ENCODE measurements at places on chromosomes 4 and X.

DNA sequence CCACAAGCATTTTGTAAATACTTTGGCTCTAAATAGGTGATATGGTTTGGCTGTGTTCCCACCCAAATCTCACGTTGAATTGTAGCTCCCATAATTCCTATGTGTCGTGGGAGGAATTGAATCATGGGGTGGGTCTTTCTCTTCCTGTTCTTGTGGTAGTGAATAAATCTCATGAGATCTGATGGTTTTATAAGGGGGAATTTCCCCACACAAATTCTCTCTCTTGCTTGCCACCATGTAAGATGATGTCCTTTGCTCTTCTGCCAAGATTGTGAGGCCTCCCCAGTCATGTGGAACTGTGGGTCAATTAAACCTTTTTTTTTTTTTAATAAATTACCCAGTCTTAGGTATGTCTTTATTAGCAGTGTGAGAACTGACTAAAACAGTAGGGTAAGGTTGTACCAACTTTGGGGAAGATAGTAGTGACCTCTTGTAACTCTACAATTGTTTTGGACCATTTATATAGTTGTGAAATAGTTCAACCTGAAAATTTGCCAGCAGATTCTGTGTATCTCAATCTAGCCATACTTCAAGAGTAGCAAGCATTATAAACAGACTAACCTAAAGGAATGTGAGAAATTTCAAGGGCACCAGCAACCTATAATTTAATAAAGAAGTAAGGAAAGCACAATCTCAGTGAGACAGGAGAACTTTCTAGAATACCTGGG, 727.8 kb downstream of the GRID2 start:
- no peak for DNase-seq

GRCh38 chrX:47579537-47579936, 2.7 kb upstream of the TIMP1 start:
- no peak for DNase-seq

DNA sequence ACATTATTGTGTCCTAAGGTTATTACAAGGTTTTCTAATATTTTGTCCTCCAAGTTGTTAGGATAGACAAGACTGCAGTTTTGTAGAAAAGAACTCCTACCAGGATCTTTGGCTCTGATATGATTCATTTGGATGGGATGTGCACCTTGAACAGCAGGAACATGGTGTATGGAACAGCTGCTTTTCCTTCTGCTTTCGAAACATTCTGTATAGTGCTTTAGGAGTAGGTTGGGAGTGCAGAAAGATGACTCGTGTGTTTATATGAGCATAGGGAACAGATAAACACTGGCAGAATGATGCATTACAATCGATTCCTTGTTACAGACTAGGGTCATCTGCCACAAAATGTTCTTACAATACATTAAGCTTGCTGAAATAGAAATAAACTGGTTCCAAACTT, 790.1 kb downstream of the DMD start:
- no peak for DNase-seq

DNA sequence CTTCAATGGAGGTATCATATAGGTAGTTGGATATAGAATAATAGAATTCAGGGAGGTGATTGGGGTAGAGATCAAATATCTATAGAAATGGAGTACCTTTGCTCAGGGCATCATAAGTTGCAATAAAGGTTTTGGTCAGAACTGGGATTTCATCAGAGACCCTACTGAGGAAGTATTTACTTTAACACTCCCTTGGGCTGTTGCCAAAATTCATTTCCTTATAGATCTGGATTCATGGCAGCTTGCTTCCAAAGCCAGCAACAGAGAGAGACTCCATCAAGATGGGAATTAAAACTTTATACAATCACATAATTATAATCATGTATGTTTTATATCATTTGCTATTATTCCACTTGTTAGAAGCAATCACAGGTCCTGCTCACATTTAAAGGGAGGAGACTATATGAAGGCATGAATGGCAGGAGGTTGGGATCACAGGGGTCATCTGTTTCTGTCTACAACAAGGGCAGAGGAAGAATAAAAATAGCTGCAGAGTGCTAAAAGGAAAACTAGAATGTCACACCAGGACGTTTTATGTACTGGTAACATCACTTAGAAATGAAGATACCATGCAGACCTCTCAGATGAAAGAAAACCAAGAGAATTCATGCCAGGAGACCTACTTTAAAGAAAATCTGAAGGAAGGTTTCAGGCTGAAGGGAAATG, 902.1 kb upstream of the LCORL start:
- DNase-seq, result no peak

- DNase-seq, result no peak
Observed at GRCh38 chr4:76523593-76523992, 88.6 kb downstream of the SHROOM3 start.

GRCh38 chr4:99321241-99322191, at the start of gene ADH1B:
TSS of gene ADH1B (minus strand) at chr4:99321401. CDS start at chr4:99321331, 70 bp downstream.
- DNase-seq, result no peak

DNA sequence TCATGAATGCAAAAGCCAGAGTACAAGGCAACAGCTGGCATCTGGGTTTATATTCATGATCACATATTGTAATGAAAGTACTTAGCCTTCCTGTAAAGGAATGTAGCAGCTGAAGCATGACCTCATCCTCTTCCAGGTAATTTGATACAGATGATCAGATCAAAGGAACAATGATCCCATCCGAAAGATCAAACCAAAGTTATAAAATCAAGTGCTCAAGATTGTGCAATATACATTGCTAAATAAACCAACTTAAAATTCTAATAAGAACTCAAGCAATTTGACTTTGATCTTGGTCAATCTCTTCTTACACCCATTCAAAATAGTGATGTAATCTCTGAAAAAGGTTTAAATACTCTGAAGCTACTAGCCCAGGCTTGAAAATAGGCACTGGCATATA, 113.1 kb upstream of the INPP4B start:
- no peak for DNase-seq

DNA sequence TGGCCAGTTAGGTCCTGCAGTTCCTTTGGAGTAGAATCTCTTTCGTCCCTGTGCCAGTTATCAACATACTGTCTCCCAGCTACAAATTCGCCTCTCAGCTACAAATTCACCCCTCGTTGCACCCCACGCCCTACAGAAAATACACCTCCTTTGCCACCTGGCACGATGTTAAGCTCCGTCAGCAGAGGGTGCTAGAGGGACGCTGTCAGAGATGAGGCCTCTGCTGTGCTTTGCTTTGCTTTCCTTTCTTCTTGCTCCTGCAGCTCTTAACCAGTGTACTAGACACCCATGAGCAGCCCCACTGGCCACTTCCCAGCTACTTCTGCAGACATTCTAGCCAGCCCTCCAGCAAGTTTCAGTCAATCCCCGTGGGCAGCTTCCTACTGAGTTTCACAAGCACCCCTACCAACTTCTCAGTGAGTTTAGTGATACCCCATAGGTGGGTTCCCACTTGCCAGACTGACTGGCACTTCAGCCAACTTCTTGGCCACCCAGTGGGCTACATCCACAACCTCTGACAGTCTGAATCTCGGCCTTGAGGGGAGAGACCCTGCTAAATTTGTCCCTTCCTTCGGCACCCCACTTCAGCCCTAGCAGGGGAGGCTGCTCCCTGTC, 21.8 kb downstream of the HAUS3 start:
- peak; percentile 84 for DNase-seq
